ENCODE measurements at places on chromosomes 5 and 9. TPM values are rescaled to one million over a fixed set of nuclear protein-coding genes. Genes with fewer than 3 reads are reported as not detected.

The GAPT gene
- 1.4 TPM for total RNA-seq

The WNT8A gene
- total RNA-seq: not detected

The IFNB1 gene
- total RNA-seq: not detected

The PIP5KL1 gene
- total RNA-seq: not detected

The RORB gene
- total RNA-seq: 7.0 TPM

The ADAMTS12 gene
- 1.4 TPM for total RNA-seq

The ADGRV1 gene
- total RNA-seq: not detected

Data from left ventricle myocardium superior (tissue), 1 donor.